ENCODE measurements at places on chromosomes 4 and X.

- no peak for DNase-seq
Measured at GRCh38 chr4:38094419-38094818, 134.2 kb downstream of the PTTG2 start.

GRCh38 chr4:185036842-185037241, 18.6 kb downstream of the HELT start:
- no peak for DNase-seq

GRCh38 chr4:32455231-32455630, 1735.1 kb downstream of the PCDH7 start:
- DNase-seq = no peak

GRCh38 chrX:85379174-85379907, at the start of gene POF1B:
POF1B (minus strand) TSS chrX:85379665; CDS start chrX:85379454, 211 bp downstream.
- no peak for DNase-seq

DNA sequence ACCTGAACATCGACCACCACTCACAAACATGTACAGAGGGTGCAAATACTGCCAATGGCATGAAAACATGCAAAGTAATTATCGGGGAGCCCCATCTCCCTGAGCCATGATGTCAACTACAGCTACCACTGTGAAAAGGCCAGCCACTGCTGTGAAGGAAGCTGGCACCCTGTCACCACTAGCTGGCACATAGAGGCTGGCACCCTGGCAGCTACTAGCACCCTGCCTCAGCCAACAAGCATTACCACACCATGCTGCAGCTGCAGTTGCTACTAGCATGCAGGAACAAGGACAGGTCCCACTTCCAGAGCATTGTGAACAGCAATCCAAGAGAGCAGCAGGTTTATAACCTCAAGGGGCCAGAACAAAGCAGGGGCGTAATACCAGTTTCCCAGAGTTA, 81.4 kb downstream of the PRR32 start:
- DNase-seq = no peak

DNA sequence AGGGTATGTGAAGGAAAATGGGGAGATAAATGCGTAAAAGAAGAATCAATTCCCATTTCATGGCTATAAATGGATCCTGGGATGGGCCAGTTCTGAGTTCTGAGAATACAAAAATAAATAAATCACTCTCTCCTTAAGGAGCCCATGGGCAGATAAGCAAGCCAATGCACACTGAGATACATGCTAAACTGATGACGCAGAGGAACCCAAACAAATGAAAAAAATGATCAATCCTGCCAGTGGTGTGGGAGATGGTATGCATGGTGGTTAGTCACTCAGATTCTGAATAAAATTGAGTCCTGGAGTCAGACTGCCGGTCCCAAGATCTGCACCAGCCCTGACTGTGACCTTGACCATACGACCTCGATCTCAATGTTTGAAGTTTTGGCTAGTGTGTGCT, 59.7 kb downstream of the NEIL3 start:
- no peak for DNase-seq

DNA sequence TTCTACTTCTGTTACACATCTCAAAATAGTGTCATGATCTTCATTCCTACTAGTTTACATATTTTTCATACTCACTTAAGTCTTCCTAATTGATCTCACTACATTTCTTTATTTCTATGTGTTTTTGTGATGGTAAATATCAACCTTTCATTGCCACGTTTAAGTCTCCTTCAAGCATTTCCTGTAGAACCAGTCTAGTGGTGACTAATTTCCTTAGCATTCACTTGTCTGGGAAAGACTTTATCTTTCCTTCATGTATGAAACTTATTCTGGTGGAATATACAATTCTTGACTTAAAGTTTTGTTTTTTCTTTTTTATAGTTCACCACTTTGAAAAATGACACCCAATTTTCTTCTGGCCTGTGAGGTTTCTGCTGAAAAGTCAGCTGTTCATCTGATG, 181.4 kb upstream of the NEIL3 start:
- DNase-seq = no peak

GRCh38 chrX:39984191-39984956, 113.4 kb downstream of the BCOR start:
- DNase-seq = no peak

DNA sequence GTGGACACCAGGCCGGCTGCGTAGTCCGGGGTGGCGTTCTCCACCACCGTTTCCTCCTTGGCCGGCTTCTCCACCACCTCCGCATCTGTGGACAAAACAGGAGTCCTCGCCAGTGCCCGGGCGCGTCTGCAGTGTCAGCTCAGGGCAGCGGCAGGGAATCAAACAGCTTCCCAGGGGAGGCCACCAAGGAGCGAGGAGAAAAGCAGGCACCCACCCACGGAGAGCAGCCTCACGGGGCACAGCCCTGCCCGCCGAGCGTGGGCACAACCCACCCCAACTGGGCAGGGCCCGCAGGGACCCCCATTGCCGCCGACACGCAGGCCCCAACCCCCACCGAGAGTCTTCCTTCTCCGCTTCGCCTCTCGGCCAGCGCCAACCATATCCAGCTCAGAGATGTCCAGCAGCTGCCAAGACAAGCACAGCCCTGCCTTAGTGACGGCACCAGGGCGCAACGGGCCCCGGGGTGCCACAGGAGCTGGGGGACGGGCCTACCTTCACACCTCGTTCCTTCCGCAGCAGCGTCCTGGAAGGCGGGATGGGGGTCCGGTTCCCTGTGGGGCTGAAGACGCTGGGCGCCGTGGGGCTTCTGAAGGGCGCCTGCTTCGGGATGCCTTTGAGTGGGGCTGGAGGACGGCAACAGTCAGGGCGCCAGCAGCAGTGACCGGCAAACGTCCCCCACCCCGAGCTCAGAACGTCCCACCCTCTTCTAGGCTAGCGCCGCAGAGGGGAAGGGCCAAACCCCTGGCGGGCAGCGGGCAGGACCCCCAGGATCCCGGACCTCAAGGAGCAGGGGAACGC, 22.8 kb downstream of the NELFA start:
- no peak for DNase-seq

DNA sequence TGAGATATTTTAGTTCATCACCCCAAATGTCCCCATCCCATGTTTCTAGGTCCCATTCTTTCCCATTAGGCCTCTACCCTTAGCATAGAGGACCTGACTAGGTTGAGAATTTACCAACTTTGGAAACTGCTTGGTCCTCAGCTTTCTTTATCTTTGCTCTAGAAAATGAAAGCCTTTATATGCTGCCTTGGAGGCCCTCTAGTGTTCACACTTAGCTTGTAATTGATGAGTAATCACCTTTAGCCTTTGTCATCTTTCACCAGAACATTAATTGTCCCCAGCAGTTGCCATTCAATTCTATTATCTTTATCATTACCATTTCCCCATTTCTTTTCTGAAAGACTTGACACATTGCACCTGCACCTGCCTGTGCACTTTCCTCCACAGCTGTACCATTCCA, 589.2 kb upstream of the NR3C2 start:
- no peak for DNase-seq

Measured in stimulated activated CD4-positive, alpha-beta T cell treated with anti-CD3 and anti-CD28 coated beads, Interleukin-1b, Interleukin-23, amount 100 ng/mL, for 1 hour (primary cell).